Liver (tissue), 10 donors: ENCODE measurements at places on chromosomes 6 and 20.
A peak's percentile ranks its signal among the peaks of the same experiment; 100 is the strongest.

GRCh38 chr20:36856691-36857635, 19.0 kb upstream of the TLDC2 start:
- no peak for DNase-seq

DNA sequence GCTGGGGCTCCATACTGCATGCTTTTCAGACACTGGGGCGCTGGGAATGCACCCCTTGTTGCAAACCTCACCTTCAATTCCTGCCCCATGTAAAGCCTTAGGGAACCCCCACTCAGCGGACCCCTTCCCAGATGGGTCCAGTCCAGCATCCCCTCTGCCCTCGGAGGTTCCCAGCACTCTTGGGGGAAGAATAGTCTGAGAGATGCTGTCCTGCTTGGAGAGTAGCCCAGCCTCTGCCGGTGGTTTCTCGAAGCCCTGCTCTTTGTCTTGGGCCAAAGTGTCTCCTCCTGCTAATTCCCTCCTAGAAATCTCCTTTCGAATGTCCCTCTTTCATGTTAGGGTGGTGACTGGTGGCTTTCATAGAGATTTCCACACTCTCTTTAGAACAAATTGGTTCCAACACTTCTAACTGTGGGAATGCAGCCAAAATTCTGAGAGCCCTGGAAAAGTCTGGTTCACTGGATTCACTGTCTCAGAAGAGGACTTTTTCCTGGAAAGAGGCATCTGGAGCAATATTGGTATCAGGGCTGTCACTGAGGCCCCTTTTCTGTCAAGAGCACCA, 24.9 kb upstream of the SULF2 start:
- DNase-seq, result no peak

GRCh38 chr6:149384464-149384863, 15.6 kb upstream of the SUMO4 start:
- DNase-seq, result no peak

DNA sequence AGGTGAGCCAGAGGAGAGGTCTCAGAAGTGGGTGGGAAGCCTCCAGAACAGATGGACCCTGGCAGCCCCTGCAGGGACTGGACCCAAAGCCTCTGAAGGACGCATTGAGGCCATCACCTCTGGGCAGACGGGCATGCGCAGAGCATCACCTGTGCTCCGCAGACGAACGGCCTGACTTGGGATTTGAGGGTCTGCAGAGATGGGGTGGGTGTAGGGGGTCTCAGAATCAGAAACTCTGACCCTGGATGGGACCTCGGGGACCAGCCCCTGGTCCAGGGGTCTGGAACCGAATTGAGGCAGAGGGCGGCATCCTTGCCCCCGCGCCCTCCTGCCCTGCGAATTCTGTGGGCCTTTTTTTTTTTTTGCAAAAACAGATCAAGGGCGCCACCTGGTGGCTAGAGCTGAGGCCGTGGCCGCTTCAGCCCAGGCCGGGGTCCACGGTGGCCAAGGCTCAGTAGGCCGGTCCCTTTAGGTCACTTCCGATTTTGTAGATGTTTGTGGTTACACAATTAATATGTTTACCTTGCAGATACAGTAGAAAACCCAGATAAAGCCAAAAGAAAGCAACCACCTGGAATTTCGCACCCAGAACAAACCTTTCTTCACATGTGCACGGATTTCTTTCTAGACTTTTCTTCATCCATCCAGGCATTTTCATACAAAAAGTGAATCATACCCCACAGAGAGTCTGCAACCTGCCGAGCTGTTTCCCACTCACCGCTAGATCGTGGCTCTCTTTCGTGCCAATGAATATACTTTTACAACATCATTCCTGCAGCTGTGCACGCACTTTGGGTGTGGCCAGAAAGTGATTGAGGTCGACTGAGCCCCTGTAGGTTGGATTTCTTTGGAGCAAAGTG, 25.9 kb downstream of the ZBP1 start:
- peak; percentile 79 for DNase-seq
